ENCODE measurements at places on chromosomes 7 and 10. TPM values are rescaled to one million over a fixed set of nuclear protein-coding genes. Genes with fewer than 3 reads are reported as not detected.

- no peaks in the 10 kb centered on the region for H3K36me3 ChIP-seq
- no peak for DNase-seq
- no peak overlapping the region for H3K27ac ChIP-seq
- H3K27me3 ChIP-seq: no peaks in the 10 kb centered on the region
- H3K4me1 ChIP-seq: no peaks in the 10 kb centered on the region
These were observed 315.8 kb downstream of the HPSE2 start for GRCh38 chr10:98919899-98920298.

DNA sequence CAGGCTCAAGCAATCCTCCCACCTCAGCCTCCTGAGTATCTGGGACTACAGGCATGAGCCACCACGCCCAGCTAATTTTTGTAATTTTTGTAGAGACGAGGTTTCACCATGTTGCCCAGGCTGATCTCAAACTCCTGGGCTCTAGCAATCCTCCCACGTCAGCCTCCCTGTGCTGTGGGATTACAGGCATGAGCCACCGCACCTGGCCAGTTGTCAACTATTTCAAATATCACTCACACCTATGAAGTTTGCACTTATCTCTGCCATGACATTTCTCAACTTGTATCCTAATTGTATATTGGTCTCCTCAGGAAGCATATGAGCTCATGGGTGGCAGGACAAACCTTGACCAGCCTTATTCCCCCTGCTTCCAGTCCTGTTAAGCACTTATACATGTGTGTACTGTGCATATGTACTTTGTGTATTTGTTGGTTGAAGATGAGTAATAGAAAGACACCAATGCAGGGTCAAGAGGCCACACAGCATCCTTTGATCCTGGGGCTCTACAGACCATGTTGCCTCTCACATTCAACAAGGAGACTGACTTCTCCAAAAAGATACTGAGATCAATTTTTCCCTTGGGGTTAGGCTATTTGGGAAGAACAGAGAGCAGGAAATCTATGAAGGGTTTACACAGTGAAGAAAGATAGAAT is 82.2 kb downstream of the SLC16A9 start:
- H3K4me1 ChIP-seq: no peaks in the 10 kb centered on the region
- no peaks in the 10 kb centered on the region for H3K36me3 ChIP-seq
- DNase-seq: no peak
- no peaks in the 10 kb centered on the region for H3K27me3 ChIP-seq

DNA sequence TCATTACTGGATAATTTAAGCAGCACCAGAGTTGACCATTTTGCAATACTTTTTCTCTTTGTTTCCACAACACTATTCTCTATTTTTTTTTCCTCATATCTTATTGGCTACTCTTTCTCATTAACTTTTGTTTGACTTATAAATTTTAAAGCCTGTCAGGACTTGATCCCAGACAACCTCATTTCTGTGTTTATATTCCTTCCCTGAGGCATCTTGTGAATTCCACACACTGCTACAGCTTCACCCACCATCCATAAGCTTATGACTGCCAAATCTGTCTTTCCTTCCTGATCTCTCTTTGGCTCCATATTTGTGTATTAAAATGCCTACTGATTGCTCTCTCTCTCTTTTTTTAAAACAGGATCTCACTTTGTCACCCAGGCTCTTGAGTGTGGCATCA is 124.6 kb upstream of the MBL2 start:
- H3K4me1 ChIP-seq: no peaks in the 10 kb centered on the region
- H3K4me3 ChIP-seq: no peak overlapping the region
- no peak for DNase-seq
- no peaks in the 10 kb centered on the region for H3K27me3 ChIP-seq
- no peak overlapping the region for H3K27ac ChIP-seq

- no peak overlapping the region for H3K4me3 ChIP-seq
- H3K27ac ChIP-seq: no peak overlapping the region
- no peaks in the 10 kb centered on the region for H3K27me3 ChIP-seq
- no peak for DNase-seq
These were observed 32.8 kb upstream of the SORCS3 start for GRCh38 chr10:104608091-104608828.

DNA sequence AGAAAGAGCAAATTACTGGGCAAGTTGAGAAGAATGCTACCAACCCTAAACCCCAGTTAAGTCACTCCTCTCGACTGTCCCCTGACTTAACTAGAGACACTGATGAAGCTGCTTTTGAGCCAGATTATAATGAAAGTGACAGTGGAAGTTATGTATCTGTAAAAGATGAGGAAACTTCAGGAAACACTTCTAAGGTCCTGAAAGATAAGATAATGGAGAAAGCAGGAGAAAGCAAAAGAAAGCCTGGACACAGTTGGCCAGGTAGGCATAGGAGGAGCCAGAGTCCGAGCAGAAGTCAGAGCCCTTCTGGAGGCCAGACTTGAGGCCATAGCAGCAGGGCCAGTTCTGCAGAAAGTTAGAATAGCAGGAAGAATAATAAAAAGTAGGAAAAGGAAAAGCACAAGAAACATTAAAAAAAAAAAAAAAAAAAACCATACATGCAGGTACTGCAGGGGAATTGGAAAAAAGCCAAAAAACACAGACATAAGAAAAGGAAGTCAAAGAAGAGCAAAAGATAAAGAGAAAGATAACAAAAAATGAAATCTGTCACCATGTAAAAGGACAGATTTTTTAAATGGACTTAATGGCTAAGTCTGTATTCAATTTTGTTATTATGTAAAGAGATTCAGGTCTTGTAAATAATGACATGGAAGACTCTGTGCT is 101.0 kb upstream of the KCNMA1 start:
- H3K4me1 ChIP-seq: no peaks in the 10 kb centered on the region
- no peak overlapping the region for H3K4me3 ChIP-seq
- no peak for DNase-seq
- no peaks in the 10 kb centered on the region for H3K36me3 ChIP-seq
- H3K27me3 ChIP-seq: no peaks in the 10 kb centered on the region

- H3K4me1 ChIP-seq: no peaks in the 10 kb centered on the region
- no peak for DNase-seq
- H3K4me3 ChIP-seq: no peak overlapping the region
- no peaks in the 10 kb centered on the region for H3K36me3 ChIP-seq
These were observed 658.0 kb downstream of the TYW1 start for GRCh38 chr7:67654642-67655041.

GRCh38 chr7:128067983-128068382 is 36.7 kb upstream of the LRRC4 start:
- H3K27ac ChIP-seq: no peak overlapping the region
- no peaks in the 10 kb centered on the region for H3K36me3 ChIP-seq
- H3K4me1 ChIP-seq: no peaks in the 10 kb centered on the region
- DNase-seq: no peak
- no peak overlapping the region for H3K4me3 ChIP-seq

DNA sequence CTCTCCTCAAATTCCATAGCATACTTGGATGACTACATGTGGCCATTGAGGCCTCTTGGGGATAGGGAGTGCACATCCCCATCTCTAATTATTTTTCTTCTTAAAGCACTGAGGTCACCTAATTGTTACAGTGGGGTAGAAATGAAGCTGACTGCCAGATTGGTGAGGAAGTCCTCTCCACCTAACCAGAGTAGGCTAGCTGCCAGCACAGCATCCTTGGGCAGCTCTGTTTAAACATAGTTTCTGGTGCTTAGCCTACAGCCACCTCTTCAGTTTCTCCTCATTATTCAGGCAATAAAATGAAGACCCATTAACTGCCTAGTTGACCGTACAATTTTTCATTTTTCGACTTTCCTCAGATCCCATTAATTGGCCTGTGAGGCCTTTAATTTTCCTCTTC is 104.6 kb downstream of the MLLT10 start:
- H3K27me3 ChIP-seq: no peaks in the 10 kb centered on the region
- H3K4me3 ChIP-seq: no peak overlapping the region
- no peak overlapping the region for H3K27ac ChIP-seq
- peaks cover 1% of the 10 kb centered on the region for H3K4me1 ChIP-seq
- no peak for DNase-seq

DNA sequence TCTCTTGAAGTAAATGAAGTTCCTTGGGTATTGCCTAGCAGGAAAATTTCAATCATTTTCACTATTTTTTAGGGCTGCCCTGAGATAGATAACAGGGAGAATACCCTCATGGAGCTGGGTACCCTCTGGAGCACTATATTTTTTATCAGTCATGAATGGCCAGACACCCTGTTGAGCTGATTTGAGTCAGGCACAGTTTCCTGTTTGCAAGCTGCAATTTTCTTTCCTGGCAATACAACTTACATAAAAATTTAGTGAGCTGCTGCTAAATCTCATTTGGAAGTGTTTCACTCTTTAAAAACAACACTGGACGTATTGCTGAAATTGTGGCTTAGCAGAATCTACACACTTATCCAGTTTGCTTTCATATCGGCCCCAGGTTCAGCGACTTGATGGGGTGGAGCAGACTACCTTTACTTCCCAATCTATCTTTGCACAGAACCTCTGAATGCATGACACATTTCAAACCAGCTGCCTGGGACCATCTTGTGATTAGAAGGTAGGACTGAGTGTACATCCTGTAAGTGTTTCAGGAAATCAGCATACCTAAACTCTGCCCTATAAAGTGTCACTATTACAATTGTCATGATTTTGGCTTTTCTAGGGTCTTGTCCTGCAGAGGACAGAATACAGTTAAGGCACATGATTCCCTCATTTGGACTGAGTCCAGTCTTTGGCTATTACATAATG is 125.7 kb upstream of the FAM3C start:
- H3K4me3 ChIP-seq: no peak overlapping the region
- H3K27me3 ChIP-seq: no peaks in the 10 kb centered on the region
- no peaks in the 10 kb centered on the region for H3K4me1 ChIP-seq
- H3K27ac ChIP-seq: no peak overlapping the region

DNA sequence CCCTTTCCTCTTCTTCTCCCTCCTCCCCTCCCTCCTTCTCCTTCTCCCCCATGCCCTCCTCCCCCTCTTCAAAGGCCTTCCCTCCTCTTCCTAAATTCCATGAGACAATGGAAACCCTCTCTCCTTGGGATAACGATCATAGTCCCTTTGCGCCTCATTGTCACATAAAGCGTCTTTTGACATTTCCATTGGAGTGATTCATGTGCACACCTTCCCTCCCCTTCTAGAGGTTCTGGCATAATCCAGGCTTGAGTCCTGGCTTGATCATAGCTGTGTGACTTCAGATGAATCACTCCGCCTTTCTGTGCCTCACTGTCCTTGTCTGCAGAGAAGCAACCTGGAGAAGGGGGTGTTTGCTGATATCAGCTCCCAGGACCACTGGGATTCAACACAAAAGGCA is 204.2 kb downstream of the TNS3 start:
- H3K4me3 ChIP-seq: no peak overlapping the region
- H3K27ac ChIP-seq: no peak overlapping the region
- no peaks in the 10 kb centered on the region for H3K27me3 ChIP-seq

DNA sequence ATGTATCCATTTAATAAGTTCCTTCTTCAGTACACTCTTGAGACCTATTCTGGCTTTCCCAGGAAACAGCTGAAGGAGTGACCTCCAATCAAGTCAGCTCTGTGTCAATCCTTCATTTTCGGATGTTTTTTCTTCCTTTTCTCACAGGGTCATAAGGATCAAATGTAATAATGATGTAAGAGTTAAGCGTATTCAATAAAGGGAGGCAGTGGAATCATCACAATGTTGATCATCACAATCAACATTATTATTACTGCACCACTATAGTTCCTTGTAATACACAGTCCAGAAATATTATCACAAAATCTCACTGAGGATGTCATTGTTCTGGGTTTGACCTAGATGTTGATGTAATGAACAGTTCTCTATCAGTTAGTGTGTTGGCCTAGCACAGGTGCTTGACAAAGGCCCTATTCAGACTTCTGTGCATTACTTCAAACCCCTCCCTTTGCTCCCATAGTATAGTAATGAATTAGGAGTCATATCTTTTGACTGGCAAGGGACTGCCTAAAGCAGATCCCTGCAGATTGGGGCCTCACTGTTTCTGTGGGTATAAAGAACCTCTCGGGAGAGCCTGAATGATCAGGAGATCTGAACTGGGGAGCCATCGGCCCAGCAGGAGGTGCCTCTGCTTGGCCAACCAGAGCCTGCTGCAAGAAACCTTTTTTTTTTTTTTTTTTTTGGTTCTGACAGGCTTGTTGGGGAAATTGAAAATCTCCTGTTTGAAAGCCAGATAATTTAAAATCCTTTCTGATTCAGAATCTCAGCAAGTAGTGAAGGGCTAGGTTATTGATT is 100.6 kb downstream of the KAT6B start:
- H3K27me3 ChIP-seq: no peaks in the 10 kb centered on the region
- peaks cover 16% of the 10 kb centered on the region for H3K4me1 ChIP-seq
- H3K27ac ChIP-seq: no peak overlapping the region
- no peak for DNase-seq
- no peaks in the 10 kb centered on the region for H3K36me3 ChIP-seq
- no peak overlapping the region for H3K4me3 ChIP-seq

Gene CPN1
- not detected for total RNA-seq

DNA sequence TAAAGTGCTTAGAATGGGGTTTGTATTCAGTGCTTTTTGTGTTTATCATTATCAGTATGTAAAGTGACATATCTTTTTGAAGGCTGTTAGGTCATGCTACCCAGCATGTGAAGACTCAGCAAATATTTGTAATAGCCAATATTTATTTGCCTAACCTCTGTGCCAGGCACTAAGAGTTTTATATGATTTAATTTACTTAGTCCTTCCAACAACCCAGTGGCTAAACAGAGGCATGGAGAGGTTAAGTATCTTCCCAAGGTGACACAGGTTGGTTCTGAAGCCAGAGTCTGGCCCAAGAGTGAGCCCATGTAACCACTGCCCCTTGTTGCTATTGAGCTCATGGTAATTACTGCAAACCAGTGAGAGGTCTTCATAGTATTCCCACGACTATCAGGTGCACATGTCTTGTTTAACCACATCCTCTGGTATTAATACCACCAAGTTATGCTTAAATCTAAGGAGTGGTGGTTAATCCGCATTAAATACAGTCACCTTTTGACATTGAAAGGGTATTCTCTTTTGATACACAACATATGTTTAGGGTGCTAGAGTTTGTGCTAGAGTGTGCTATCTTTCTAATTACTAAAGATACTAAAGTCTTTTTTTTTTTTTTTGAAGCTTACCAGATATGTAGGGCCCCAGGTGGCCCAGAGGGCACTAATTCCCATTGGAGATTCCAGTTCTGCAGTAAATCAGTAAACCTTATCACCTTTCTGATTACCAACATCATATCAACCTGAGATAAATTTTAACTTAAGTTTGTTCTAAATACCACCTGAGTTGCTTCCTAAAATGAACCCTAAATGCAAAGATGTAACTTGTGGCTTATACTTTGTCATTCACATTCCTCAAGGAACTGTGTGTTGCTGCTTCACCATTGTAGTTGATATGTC is 2.9 kb downstream of the ADD3 start:
- no peak for DNase-seq
- no peak overlapping the region for H3K4me3 ChIP-seq
- no peaks in the 10 kb centered on the region for H3K36me3 ChIP-seq
- H3K4me1 ChIP-seq: peaks cover 4% of the 10 kb centered on the region

DNA sequence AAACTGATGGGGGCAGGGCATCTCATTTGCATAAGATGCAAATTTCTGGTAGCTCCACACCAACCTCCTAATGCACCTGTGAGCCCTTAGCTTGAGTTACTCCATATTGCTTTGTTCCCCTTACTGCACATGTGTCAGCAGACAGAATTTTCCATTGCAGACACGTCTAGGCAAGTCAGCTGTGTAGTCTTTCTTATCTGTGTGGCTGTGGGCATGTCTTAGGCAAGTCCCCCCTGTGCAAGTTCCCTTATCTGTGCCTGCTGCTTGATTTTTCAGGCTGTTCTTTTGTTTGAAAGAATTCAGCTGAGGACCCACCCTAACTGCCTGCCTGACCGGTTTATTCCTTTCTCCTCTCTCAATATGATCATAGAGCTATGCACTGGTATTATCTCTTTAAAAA is 28.5 kb upstream of the TRIM24 start:
- no peaks in the 10 kb centered on the region for H3K4me1 ChIP-seq
- no peak overlapping the region for H3K27ac ChIP-seq
- no peaks in the 10 kb centered on the region for H3K27me3 ChIP-seq
- no peak overlapping the region for H3K4me3 ChIP-seq

Measured in ovary (tissue), 10 donors.